ENCODE measurements at places on chromosomes 5 and 9.

DNA sequence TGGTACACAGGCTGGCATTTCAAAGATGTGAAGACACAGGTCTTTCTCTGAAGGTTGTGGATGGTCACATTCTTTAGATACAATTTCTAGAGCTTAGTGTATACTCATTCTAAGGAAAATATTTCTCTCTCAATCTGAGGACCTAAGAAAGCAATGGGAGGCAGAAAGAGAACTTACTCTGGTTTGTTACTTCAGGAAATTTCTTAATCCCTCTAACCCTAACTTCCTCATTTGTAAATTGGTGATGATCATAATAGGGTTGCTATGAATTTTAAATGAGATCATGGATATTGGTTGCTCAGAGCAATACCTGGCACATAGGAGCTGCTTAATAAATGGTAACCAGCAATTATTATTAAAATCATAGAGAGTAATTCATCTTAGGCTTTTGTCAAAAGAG, 22.1 kb downstream of the FAM170A start:
- no peak for DNase-seq

GRCh38 chr9:89011683-89012082, 20.4 kb downstream of the S1PR3 start:
- no peak for DNase-seq

DNA sequence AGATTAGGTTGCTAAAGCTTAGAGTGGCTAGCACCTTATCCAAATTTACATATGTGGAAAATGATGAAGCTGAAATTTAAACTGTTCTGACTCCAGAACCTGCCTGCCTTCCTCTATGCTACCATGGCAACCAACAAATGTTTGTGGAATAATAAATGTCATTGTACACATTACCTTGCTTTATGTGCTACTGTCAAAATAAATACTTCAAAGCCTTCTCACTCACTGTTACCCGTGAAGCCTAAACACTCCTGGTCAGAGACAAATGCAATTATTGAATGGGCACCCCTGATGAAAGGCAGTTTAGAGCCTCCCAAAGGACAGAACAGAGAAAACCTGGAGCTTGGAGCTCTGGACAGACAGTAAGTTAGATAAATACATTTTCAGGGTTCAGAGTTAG, 158.6 kb downstream of the FAM114A2 start:
- no peak for DNase-seq

GRCh38 chr5:179371121-179371510, 25.9 kb upstream of the ADAMTS2 start:
- DNase-seq = no peak

- DNase-seq = no peak
Measured at GRCh38 chr9:87713278-87713987, 12.5 kb upstream of the CTSL start.

GRCh38 chr5:130529511-130530485, 625.5 kb downstream of the CHSY3 start:
- no peak for DNase-seq

- DNase-seq = no peak
Measured at GRCh38 chr5:12691330-12691729, 787.1 kb upstream of the CTNND2 start.

- no peak for DNase-seq
Measured at GRCh38 chr5:95043234-95043633, 241.7 kb downstream of the MCTP1 start.

- DNase-seq = no peak
Measured at GRCh38 chr9:94799578-94800264, 73.2 kb downstream of the AOPEP start.

GRCh38 chr5:393846-394275, 49.1 kb upstream of the EXOC3 start:
- DNase-seq = no peak

- no peak for DNase-seq
Measured at GRCh38 chr9:1837453-1838084, 177.6 kb upstream of the SMARCA2 start.

DNA sequence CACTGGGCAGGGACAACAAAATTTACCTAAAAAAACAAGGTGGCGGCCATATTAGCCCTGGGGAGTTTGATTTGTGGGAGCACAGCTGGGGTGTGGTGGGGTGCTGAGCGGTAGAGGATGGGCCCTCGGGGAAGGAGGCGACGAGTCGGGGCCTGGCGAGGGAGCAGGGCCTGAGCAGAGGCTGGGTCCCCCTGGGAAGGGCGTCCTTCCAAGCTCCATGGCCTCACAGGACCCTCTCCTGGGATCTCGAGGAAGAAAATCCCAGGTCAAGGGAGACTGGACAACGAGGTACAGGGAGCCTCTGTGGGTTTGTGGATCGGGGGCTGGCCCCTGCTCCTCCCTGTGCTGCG, 165.5 kb downstream of the CACNA1B start:
- no peak for DNase-seq

GRCh38 chr5:76527685-76528161, 95.5 kb downstream of the F2RL2 start:
- no peak for DNase-seq

- no peak for DNase-seq
Measured at GRCh38 chr9:132757016-132757415, 86.8 kb downstream of the GTF3C4 start.

DNA sequence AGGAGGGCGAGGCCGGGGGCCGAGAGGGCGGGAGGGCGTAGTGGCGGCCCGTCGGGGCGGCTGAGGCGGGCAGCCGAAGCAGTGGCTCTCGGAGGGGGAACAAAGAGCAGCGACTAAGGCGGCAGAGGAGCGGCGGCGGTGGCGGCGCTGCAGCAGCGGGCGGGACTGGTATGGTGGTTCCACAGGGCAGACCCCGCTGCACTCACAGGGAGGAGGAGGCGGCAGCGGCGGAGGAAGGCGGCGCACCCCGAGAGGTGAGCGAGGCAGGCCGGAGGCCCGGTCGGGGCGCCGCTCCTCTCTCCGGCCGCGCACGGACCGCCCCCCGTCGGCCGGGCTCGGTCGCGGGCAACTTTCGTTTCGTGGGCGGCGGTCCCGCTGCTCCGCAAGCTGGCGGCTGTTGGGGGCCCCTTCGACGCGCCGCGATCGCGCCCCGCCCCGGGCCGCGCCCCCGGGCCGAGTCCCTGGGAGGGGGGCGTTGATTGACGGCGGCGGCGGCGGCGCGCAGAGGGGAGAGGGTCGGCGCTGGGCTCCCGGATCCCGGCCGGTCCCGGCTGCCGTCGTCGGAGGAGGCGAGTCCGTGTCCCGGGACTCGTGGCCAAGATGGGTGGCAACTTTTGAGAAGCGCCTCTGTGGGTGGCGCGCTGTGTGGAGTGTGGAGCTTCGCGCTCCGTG, 467 bp downstream of the CNOT6 start:
- DNase-seq = peak; percentile 47

DNA sequence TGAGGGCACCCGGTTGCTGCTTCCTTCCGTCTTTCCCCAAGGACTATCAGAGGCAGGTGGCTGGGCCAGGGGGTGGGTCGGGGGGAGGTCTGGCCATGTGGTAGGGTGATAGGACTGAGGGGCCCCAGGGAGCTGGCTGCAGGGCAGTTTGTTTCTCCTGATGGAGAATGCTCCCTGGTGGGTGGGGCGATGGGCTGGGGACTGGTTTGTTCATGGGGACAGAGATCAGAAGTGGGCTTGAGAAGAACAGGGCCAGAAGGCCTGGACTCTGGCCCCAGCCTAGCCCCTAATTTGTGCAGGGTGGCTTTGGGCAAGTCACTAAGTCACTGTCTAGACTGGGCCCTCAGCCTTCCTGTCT, 117.4 kb downstream of the RGS3 start:
- DNase-seq = no peak

GRCh38 chr9:123450996-123451395, 95.0 kb downstream of the CRB2 start:
- DNase-seq = no peak

DNA sequence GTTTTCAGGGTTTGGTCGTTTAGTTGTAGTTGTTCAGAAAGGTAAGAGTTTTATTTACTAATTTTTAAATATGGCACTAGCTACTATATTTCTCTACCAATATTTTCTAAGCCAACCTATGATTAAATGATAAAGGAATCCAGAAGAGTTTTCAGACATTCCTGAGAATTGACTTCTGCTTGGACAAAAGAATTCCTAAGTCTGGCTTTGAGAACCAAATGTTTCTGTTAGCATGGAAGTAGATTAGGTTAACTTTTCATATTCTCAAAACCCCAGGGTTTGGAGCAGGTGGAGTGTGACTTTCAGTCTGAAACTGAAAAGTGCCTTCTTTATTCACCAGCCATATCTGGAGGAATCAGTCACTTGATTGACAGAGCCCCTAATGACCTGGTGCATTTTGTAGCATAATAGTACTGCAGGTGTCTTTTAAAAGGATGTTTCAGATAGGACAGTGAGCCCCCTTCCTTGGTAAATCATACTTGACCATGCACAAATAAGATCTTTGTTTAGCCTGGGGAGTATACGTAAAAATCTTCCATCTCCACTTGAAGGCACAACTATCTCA, 457.0 kb upstream of the ZNF462 start:
- DNase-seq = no peak

DNA sequence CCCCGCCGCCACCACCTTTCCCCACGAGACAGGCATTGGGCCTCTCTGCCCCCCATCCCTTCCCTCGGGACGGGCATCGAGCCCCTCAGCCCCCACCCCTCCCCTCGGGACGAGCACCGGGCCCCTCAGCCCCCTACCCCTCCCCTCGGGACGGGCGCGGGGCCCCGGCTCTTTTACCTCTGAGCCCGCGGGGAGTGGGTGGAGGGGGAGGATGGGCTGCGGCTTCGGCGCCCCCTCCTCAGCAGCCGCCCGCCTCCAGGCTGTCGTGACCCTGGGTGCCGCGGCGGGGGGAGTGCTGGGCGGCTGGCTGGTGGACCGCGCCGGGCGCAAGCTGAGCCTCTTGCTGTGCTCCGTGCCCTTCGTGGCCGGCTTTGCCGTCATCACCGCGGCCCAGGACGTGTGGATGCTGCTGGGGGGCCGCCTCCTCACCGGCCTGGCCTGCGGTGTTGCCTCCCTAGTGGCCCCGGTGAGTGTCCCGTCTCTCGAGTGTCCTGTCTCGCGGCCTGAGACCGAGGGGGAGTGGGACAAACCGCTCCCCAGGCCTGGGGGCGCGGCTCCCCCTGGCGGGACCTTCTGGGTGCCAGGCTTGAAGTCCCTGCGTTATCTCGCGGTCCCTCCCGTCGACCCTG, 791 bp downstream of the SLC2A8 start:
- DNase-seq = no peak

- DNase-seq = no peak
Measured at GRCh38 chr9:121721058-121721350, 69.6 kb downstream of the DAB2IP start.

DNA sequence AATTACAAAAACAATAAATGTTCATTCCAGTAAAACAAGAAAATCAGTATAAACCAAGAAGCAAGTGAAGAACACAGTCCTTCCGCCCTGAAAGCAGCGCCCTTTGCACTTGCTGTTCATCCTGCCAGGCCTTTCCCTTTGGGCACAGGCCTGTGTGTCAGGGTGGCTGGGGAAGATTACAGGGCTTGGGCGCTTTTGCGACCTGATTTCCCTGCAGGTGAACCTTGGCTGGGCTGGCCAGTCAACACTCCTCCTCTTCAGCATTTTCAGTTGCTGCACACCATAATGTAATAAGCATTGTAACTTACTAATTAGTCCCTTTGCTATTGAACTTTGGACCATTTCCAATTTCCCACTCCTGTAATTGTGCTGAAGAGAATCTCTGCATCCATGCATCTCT, 38.6 kb upstream of the TDRD7 start:
- DNase-seq = no peak

DNA sequence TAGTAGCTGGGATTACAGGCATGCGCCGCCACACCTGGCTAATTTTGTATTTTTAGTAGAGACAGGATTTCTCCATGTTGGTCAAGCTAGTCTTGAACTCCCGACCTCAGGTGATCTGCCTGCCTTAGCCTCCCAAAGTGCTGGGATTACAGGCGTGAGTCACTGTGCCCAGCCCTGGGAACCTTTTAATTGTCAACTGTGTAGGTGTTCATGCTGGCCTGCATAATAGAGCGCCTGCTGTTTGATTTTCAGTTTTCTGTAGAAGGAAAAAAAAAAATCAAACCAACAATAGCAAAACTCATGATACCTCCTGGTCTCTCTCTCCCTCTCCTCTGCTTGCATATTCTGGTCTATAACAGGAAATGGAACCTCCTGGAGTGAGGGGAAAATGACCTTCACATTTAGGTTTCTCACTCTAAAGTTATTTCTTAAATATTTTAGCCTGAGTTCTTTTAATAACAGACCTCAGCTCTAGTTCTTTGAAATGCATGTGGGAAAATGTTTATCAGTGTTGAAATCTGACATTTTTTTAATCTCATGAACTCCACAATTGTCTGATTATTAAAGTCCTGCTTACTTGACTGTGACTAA, 51.7 kb downstream of the EXOSC2 start:
- no peak for DNase-seq

DNA sequence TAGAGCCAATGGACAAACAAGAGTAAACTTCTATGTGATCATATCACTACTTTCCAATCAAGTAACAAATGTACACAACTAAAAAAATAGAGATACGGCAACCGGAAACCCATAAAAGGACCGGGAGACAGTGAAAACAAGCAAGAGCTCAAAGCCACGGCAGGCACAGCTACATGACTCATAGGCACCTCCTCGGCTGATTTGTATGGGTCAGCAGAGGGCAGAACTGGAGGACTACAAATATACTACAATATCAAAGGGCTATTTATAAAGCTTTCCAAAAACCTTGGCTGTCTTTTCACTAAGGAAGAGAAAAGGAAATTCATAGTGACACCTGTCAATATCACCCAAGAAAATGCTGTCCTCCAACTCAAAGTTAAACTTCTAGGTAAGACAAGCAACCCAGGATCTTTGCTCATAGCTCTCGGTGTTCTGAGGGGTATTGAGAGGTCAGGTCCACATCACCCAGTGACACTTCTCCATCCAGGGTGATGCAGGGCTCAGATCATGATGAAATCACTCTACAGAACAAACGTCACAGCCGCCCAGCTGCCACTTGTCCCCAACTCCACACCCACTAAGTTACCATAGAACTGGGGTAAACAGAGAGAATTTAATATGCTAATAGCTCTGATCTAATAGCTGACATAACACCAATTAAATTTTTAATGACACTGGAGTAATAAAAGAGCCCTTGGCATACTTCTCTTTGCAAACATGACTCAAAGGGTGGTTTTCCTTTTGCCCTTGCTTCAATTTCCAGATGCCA, 41.3 kb downstream of the PFDN1 start:
- no peak for DNase-seq

- peak; percentile 15 for DNase-seq
Measured at GRCh38 chr9:32551276-32552051, 663 bp upstream of the SMIM27 start.

DNA sequence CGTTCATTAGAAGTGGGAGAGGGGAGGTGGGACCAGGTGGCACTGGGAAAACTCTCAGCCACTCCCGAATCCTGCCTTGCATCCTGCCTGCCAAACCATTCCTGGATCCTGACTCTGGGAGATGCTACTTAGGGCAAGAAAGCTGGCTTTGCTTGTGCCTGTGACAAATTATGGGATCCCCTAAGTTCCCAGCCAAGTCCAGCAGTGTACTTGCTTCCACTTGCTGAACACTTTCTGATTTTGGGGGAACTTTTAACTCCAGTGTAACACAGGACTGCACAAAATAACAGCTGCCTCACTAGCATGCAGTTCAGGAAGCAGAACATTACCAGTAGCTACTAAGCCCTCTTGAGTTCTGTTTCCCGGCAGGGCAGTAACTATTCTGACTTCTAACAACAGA, 12.5 kb upstream of the NKX2-5 start:
- DNase-seq = no peak

- no peak for DNase-seq
Measured at GRCh38 chr9:78874061-78874460, 577.1 kb downstream of the PSAT1 start.
